ENCODE measurements at places on chromosomes 2 and 18. TPM values are rescaled to one million over a fixed set of nuclear protein-coding genes. Genes with fewer than 3 reads are reported as not detected.

GRCh38 chr2:20050104-20050645 is 1.3 kb downstream of the LAPTM4A start:
- peak overlapping the region; percentile 99 for H3K27ac ChIP-seq
- H3K36me3 ChIP-seq = no peaks in the 10 kb centered on the region
- no peak for DNase-seq
- no peaks in the 10 kb centered on the region for H3K27me3 ChIP-seq
- H3K4me3 ChIP-seq = peak overlapping the region; percentile 88
- peaks cover 71% of the 10 kb centered on the region for H3K4me1 ChIP-seq

DES gene
- total RNA-seq = 15,954 TPM

DSG1 gene
- total RNA-seq = 1.3 TPM

UCN gene
- 1.5 TPM for total RNA-seq

DNA sequence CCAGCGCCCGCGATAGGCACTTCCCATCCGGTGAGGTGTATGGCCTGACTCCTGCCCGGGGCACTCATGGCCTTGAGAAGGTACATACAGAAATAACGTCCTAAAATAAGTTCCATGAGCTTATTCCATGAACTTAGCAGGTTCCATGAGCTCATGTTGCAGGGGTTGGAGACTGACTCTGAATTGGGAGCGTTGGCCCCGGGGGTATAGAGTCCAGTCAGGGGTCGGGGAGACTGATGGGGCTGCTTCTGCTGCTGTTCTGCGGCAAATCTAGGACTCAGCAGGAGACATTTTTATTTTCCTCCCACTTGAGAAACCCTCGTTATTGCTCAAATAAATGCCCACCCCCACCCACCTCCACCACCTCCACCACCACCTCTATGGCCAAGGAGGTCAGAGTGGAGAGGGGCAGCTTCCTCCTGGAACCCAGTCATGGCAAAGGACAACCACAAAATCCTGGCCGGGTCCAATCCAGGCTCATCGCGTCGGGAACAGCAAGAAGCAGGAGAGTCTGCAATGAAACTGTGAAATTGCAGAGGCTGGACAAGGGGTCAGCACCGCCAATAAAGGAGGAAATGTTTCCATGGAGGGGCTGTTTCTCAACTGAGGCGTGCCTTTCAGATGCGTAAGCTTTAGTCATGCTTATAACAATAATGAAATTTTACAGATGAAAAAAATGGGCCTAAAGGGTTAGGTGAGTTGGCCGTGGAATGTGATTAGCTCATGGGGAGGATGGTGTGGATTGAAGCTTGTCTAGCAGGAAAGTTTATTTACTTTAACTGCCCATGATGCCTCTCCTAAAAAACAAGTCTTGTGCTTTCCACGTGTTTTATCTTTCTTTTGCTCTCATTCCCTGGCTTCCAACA is 136.6 kb upstream of the ALKAL2 start:
- no peak overlapping the region for H3K27ac ChIP-seq
- H3K27me3 ChIP-seq = peaks cover 30% of the 10 kb centered on the region
- H3K36me3 ChIP-seq = no peaks in the 10 kb centered on the region
- no peaks in the 10 kb centered on the region for H3K4me1 ChIP-seq
- DNase-seq = no peak

DNA sequence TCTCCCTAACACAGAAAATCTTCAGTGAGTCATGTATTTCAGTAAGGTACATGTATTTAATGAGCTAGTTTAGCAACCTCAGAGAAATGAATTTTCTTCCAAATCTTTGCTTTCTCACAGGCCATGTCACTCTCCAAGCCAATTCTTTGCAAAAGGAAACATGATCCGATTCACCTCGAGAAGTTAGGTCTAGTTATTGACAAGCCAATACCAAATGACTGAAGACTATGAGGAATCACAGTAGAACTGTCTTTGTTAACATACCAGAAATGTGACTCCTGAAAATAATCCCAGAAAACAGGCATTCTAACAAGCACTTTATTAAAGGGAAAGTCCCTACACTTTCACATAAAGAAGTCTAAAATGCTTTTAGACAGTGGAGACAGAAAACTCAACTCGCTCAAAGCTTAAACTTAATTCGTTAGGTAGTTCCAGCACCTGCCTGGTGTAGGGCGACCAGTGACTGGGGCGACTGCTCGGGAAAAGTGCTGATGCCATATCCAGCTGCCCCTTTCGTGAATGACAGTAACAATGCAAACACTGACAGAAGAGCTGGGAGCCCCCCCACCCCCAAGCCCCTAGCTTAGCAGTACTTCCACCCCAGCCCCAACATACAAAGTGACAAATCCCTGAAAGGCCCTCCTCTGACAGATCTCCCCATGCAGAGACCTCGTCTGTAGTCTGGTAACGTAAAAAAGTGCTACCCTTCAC is 1.8 kb downstream of the MEMO1 start:
- peak overlapping the region; percentile 92 for H3K4me3 ChIP-seq
- no peaks in the 10 kb centered on the region for H3K27me3 ChIP-seq
- H3K27ac ChIP-seq = peak overlapping the region; percentile 98
- H3K36me3 ChIP-seq = no peaks in the 10 kb centered on the region
- H3K4me1 ChIP-seq = peaks cover 46% of the 10 kb centered on the region

GRCh38 chr18:44945888-44946401 is 265.3 kb downstream of the SETBP1 start:
- no peaks in the 10 kb centered on the region for H3K27me3 ChIP-seq
- H3K4me1 ChIP-seq = peaks cover 13% of the 10 kb centered on the region
- H3K27ac ChIP-seq = no peak overlapping the region
- DNase-seq = no peak
- H3K4me3 ChIP-seq = no peak overlapping the region

GRCh38 chr2:30910686-30911085 is 103.4 kb upstream of the CAPN13 start:
- H3K27ac ChIP-seq = no peak overlapping the region
- no peak overlapping the region for H3K4me3 ChIP-seq
- no peaks in the 10 kb centered on the region for H3K4me1 ChIP-seq
- H3K27me3 ChIP-seq = no peaks in the 10 kb centered on the region

DNA sequence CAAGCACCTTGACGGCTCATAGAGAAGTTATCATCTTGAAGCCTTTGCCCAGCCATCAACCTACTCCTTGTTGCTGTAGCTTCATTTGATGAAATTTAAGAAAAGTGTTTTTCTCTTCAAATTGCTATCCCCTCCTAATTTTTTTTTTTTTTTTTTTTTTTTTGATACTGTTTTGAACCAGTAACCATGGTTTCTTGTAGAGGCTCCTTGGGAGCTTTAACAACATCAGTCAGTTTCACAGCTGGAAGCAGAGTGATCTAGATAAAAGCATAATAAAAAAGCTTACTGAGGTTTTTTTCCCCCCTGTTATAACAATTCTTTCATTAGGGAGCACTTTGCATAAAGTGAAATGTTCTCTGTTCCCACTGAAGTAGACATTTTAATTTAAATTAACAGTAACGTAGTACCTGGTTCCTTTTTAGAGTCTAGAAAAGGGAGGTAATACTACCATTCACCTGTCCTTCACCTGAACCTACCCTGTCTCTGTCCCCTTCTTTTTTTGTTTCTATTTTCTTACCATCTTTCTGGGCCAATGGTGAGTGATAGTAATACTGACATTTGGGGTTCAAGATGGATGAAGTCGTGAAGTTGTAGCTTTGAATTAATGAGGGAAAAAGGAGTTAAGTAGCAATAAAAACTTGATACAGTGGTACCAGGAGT is 101.5 kb downstream of the NCOA1 start:
- peaks cover 11% of the 10 kb centered on the region for H3K4me1 ChIP-seq
- H3K36me3 ChIP-seq = peaks cover 6% of the 10 kb centered on the region
- no peaks in the 10 kb centered on the region for H3K27me3 ChIP-seq
- DNase-seq = no peak
- no peak overlapping the region for H3K27ac ChIP-seq
- H3K4me3 ChIP-seq = no peak overlapping the region

CTLA4 gene
- 0.11 TPM for total RNA-seq

DNA sequence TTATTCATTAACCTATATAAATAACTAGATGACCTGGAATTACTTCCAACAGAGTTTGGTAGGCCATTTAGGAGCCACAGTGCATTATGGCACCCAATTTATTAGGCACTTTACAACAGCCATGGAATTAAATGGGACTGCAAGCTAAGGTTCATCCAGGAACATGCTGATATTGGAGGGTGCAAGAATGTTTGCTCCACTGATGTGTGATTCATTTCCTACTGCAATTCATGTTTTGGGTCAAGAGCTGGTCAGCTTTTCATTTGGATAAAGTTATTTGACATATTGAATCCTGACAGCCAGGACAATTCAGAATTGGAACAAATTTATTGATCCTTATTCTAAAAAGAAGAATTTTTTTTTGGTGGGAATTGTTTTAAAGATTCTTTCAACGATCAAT is 11.8 kb upstream of the LYPD1 start:
- H3K27ac ChIP-seq = no peak overlapping the region
- no peaks in the 10 kb centered on the region for H3K4me1 ChIP-seq
- no peak for DNase-seq
- no peak overlapping the region for H3K4me3 ChIP-seq

ZC3H6 gene
- total RNA-seq = 23.5 TPM

GRCh38 chr18:25176518-25177042 is 175.4 kb downstream of the ZNF521 start:
- no peaks in the 10 kb centered on the region for H3K36me3 ChIP-seq
- H3K4me3 ChIP-seq = no peak overlapping the region
- peaks cover 7% of the 10 kb centered on the region for H3K4me1 ChIP-seq
- H3K27ac ChIP-seq = no peak overlapping the region

- no peaks in the 10 kb centered on the region for H3K36me3 ChIP-seq
- DNase-seq = no peak
- no peak overlapping the region for H3K27ac ChIP-seq
- H3K4me3 ChIP-seq = no peak overlapping the region
These were observed 49.1 kb downstream of the DLGAP1 start for GRCh38 chr18:4405965-4406364.

DNA sequence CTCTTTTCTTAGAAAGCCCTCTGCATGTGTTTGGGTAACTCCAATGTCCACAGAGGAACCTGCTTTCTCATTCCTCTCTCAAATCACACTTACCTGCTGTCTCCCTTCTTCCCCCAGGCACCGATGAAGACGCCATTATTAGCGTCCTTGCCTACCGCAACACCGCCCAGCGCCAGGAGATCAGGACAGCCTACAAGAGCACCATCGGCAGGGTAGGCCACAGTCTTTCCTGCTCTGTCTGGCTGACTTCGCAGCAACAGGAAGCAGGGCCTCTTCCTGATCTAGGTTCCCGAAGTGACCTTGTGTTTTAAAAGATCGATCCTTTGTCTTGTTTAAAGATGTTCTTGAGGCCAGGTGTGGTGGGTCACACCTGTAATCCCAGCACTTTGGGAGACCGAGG is 25.0 kb upstream of the GMCL1 start:
- peaks cover 42% of the 10 kb centered on the region for H3K36me3 ChIP-seq
- no peaks in the 10 kb centered on the region for H3K27me3 ChIP-seq
- no peak overlapping the region for H3K27ac ChIP-seq
- peaks cover 4% of the 10 kb centered on the region for H3K4me1 ChIP-seq
- DNase-seq = no peak
- no peak overlapping the region for H3K4me3 ChIP-seq

PDCD1 gene
- total RNA-seq = 3.3 TPM

DNA sequence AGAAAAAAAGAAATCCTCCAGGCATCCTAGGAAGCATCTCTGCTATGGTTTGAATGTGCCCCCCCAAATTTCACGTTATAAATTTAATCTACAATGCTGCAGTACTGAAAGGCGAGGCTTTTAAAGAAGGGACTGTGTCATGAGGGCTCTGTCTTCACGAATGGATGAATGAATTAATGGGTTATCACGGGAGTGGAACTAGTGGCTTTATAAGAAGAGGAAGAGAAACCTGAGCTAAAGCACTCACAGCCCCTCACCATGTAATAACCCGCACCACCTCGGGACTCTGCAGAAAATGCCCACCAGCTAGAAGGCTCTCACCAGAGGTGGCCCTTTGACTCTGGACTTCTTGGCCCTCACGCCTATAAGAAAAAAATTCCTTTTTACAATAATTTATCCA is 27.6 kb downstream of the RNU4ATAC start:
- H3K36me3 ChIP-seq = no peaks in the 10 kb centered on the region
- no peak overlapping the region for H3K4me3 ChIP-seq
- peaks cover 90% of the 10 kb centered on the region for H3K4me1 ChIP-seq
- H3K27me3 ChIP-seq = no peaks in the 10 kb centered on the region
- DNase-seq = no peak

Data from left ventricle myocardium inferior (tissue), 1 donor.